ENCODE measurements at places on chromosomes 5 and 9. TPM values are rescaled to one million over a fixed set of nuclear protein-coding genes. Genes with fewer than 3 reads are reported as not detected.

The SLC6A3 gene
- 0.08 TPM for total RNA-seq

The NELFB gene
- 54.1 TPM for total RNA-seq

The ERCC6L2 gene
- total RNA-seq, result 47.2 TPM

The PFN3 gene
- not detected for total RNA-seq

The PCDHGA3 gene
- total RNA-seq, result not detected

The KCNN2 gene
- total RNA-seq, result not detected

The POLR1E gene
- total RNA-seq, result 35.8 TPM

The ZFP37 gene
- 0.52 TPM for total RNA-seq

The TCF7 gene
- 271 TPM for total RNA-seq

The SLC4A9 gene
- 0.35 TPM for total RNA-seq
